ENCODE measurements at places on chromosomes 3 and 15.

DNA sequence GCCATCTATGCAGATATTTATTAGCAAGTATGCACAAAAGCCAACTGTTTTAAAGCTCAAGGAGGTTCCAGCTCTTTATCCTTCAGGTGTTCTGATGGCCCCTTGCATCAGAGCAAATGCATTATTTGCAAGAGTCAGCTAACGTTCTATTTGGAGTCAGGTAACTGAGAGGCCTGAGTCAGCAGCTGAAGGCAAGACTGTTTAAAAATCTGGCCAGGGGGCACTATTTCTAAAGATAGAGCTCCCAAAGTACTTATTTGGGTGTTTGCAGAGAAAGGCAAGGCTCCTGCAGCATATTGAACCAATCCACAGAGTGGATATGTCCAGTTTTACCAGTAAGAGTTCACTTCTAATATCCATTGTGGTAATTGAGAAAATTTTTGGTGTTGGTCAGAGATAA is 146.1 kb downstream of the LRTM1 start:
- DNase-seq = no peak

DNA sequence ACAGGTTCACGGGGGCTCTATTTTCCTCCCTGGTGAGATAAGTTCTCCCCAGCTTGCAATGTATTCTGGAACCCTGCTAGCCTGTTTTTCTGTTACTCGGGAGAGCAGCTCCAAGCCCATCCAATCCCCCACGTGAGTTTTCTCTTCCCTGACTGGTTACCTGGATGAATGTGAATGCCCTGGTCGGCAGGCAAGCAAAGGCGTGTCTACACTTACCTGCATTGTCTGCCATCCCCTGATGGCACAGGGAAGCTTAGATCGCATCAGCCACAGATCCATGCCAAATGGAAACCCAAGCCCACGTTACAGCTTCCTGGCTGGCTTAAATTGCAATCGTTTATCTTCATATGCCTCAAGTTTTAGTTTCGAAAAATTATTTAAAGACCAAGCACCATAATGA is 149.9 kb downstream of the FOXP1 start:
- DNase-seq = no peak

DNA sequence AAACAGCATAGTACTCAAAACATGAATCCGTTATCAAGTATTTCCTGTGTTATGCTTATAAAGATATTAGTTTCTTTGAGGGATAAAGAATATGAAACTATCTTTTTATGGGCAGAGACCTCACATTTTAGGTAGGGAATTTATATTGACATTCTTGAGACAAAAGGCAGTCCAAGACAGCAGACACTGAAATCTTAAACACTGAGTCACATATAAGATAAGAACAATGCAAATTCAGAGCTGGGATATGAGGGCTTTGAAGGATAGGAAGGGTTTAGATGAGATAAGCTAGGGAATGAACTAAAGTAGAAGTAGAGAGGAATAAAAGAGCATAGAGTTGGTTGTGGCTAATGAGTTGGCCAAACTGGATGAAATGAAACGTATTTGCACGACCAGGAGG is 58.4 kb downstream of the ASTE1 start:
- no peak for DNase-seq

- DNase-seq = peak; percentile 2
Observed at GRCh38 chr15:73856458-73857192, 16.7 kb upstream of the TBC1D21 start.

DNA sequence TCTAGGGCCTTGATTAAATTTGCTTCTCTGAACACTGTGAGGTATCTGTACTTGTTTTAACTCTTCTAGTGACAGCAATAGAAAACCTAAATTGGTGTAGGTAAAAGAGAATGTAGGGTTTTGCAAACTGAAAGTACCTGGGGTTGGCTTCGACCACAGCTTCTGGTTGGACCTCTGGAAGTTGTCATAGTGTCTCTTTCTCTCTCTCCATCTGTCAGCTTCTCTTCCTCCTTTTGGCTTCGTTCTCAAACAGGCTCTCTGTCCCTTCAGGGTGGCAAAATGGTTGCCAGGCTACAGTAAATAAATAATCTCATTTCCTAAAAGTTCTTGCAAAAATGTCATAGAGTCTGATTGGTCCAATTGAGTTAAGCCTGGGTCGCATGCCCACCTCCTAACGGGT is 149.3 kb upstream of the CTDSPL start:
- DNase-seq = no peak

DNA sequence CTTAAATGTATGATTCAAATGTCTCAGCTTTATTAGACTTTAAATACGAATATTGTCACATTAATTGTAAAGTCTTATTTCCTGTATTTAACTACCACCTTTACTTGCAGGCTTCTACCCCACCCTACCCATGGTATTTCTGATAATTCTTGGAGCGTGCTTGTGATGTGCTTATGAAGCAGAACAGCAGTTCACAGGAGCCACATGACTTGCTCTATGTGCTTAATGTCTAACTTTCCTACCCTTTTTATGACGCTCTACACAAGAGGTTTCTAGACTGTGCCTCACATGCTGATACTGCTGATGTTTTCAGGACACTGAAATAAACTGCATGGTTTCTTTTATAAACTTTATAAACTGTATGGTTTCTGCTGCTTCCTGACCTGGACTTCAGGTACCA is 553.5 kb upstream of the CCDC54 start:
- no peak for DNase-seq

GRCh38 chr3:44795197-44795596 is 33.6 kb downstream of the KIF15 start:
- no peak for DNase-seq

GRCh38 chr3:70020906-70021660 is 21.6 kb downstream of the SAMMSON start:
- DNase-seq = no peak

- no peak for DNase-seq
Observed at GRCh38 chr3:81938681-81939080, 177.2 kb upstream of the GBE1 start.

GRCh38 chr3:42216931-42217333 is 49.1 kb downstream of the CCK start:
- no peak for DNase-seq

DNA sequence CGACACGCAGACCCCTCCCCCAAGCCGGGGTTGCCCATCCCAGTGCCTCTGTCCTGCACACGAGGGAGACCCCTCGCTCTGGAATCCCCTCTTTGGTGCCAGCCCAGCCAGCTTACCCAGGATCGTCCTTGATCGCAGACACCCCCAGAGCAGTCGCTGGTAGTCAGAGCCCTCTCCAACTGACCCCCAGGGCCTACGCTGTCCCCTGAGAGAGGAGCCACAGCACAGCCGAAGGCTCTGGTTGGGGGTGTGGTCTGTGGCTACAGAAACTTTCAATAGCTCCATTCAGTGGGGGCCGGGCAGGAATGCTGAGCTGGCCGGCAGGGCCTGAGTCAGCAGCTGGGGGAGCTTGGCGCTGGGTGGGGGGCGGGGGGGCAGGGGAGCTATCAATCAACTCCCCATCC is at the start of gene LCTL:
LCTL (minus strand) TSS at position 258 of the 404 bp plus-strand sequence. CDS start 633 bp downstream, outside the sequence.
- peak; percentile 49 for DNase-seq

DNA sequence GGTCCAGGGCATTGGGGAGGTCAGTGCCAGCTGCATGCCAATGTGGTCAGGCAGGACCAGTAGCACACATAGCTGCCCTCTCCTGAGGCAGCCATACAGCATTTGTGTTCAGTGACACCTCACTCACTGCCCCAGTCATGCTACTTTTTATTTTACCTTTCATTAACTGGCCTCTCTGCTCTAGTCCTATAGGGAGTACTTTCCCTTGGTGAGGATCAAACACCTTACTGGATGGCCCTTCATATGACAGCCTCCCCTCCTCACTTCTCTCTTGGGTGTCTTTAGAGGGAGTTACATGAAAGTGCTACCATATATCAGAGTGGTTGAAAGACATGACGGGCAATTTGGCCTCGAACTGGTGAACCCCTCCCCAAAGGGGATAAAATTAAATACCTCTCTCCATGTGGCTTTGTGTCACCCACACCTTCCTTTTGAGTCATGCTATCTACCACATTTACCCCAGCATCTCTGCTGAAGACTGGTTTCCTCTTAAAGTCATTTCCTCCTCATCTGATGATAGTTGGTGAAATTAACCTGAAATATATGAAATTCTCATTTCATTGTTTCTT is 17.6 kb downstream of the RLBP1 start:
- DNase-seq = no peak
